ENCODE measurements at places on chromosomes 13 and 19.

DNA sequence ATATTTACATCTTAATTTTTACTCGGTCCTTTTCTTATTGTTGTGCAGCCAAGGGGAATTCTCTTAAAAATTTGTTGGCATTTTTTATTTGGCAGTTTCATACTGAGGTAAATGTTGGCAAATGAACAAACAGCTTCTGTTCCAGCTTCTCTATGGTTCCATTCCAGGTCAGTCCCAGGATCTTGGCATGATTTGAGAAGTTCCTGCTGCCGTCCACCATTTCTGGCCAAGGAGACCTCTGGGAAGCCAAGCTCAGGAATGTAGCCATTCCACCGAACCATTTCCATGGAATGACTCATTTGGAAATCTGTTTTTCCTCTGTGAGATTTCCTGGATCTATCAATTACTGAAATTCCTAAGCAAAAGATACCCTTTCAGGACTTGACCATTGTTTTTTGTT, 43.9 kb downstream of the SLC10A2 start:
- DNase-seq: no peak

DNA sequence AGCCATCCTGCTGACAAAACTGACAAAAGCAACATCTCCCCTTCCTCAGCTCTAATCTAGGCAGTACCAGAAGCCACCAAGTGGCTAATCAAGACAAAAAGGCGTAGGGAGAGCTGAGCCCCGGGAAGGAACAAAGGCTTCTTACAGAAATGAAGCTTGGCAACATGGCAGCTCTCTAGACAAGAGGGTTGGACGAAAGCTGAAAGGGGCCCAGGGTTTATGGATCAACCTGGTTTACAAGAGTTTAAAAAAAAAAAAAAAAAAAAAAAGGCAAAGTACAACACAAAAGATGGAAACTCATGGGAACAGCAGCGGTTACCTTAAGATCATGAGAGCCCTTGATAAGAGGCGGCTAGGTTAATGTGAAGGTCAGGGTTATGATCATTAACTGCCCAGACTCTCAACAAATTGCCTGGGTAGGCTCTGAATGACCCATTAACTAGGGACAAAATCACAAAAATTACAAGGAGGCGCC, 14.0 kb downstream of the ZC3H4 start:
- no peak for DNase-seq

GRCh38 chr13:30872276-30872594, 33.8 kb upstream of the MEDAG start:
- DNase-seq: no peak

GRCh38 chr13:112114391-112114790, 47.4 kb downstream of the SOX1 start:
- no peak for DNase-seq

GRCh38 chr13:114064450-114065140, 67.8 kb downstream of the RASA3 start:
- no peak for DNase-seq

DNA sequence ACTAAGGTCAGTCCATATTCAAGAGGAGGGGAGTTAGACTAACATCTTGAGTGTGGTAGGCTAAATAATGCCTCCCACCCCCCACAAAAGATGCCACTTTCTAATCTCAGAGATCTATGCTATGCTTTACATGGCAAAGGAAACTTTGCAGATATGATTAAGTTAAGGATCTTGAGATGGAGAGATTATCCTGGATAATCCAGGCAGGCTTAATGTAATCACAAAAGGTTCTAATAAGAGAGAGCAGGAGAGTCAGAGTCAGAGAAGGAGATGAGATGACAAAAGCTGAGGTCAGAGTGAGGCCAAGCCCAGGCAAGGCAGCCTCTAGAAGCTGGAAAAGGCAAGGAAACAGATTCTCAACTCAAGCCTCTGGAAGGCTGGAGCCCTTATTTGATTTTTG, 1011.6 kb downstream of the PCDH9 start:
- DNase-seq: no peak

- peak; percentile 52 for DNase-seq
These were observed 660 bp downstream of the CIC start for GRCh38 chr19:42269478-42270345.

GRCh38 chr13:93477238-93477637, 250.6 kb downstream of the GPC6 start:
- no peak for DNase-seq

DNA sequence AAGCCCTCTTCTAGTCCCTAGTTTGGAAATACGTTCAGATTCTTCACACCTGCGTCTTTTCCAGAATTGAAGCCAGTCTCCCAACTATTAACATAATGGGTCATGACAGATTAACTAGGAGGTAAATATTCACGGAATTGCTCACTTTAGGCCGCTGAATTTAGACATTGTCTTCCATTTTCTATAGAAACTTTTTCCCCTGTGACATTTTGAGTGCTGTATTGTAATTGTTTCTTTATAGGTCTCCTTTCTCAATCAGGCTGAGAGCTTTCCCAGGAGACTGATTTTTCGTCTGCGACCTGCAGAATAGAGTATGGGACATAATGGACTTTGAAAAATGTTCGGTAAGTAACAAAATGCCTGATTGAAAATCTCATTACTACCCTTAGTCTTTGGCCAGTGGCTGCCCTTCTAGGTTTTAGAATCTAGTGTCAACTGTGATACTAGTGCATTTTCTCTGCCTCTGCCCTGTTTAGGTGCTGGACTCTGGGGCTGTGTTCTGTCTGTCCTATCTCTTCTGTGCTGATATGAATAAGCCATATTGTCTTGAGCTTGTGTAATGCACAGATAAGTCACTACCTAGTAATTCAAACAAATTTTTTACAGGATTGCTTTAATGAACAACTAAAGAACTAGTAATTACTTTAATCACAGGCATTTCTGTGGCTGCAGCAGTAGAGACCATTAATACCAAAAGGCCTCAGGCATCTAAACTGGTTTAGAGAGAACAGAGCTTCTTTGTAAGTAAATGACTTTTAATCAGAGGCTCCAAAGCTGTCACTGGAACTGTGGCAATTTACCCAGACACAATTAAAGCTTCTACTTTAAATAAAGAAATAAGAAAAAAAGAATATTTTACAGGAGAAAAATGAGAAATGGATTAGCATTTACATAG, 122.4 kb upstream of the FREM2 start:
- no peak for DNase-seq

DNA sequence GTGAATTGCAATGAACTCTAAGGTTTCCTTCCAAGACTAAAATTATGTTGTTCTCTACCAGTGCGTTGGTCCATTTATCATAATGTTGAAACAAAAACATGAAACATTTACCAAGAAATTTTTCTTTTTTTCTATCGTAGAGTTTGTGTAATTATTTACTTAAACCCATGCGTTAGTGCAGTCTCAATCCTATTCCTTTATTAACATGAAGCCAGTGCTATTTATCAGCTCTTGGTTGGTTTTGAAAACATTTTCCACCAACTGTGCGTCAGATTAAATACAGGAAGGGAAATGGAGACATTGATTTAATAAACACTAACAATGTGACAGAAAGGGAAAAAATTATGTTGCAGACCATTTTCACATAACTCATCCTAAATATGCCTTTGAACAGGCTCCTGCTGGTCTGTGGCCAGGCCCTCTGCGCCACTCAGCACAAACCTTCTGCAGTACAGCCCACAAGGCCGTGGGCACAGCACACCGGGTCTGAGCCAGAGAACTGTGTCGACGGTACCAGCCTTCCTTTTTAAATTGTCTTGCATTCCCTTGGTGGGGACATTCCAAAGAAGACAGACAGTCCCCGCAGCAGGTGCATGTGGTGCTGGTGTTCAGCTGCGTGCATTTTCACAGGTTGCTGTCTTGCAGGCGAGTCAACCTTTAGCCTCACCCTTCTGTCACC, 135.8 kb downstream of the SHISA2 start:
- DNase-seq: no peak

DNA sequence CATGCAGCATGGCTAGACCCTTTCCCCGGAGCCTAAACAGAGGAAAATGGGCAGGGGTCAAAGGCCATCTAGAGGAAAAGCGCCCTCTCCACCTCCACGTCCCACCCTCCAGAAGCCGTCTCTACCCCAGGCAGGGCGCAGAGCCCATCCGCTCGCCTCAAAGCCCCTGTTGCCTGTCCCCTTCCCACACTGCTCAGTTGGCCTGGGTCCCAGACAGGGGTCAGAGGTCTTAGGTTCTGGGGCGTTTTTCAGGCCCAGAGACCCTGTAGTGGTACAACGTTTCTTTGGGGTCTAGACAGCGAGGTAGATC, 285 bp downstream of the TMEM143 start:
- DNase-seq: no peak

DNA sequence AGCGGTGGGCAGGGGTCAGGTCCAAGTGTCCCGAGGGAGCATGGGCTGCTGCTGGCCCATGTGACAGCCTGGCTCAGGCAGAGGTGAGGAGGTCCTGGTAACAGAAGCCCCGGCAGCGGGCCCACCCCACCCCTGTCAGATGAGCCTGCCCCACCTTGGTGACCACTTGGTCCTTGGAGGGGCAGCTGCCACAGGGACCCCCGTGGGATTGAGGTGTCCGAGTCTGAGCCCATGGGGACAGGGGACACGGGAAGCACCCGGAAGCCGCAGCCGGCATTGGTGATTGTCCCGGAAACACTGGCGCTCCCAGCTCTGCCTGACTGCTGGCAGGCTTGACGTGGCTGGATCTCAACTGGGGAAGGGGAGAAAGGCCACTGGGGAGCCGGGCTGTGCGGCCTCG, 149.1 kb downstream of the KDM4B start:
- no peak for DNase-seq

GRCh38 chr13:40383132-40383531, 283.3 kb downstream of the FOXO1 start:
- no peak for DNase-seq

DNA sequence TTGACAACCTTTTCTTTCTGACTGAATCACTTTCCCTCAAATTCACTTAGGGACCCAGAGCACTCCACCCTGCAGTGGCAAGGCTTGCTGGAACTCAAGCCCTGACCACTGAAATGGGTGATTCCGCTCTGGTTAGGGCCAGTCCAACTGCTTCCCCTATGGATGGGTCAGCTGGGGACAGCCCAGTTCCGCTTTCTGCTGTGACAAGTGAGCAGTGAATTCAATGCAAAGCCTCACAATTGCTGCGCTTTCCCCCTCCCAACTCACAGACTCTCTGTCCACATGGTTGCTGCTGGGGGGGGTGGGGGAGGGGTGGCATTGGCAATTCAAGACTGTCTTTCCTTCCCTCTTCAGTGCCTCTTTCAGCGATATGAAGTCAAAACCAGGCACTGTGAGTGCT, 18.7 kb downstream of the CD70 start:
- peak; percentile 57 for DNase-seq

- no peak for DNase-seq
These were observed 13.6 kb upstream of the SERP2 start for GRCh38 chr13:44359983-44360375.

DNA sequence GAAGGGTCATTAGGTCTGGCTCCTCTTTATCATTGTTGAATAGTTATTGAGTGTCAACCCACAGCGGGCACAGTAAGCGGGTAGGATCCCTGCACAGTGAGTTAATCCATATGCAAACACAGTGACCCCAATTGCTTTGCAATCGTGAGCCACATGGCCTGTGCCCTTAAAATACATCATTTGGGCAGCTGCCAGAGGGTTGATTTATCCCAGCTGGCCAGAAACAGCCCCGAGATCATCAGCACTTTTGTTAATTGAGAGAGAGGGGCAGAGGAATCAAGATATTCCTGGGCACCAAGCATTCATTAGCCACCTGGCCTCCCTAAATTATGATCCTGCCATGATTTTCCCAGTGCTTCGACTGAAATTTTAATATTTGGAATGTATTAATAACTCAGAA, 9.8 kb upstream of the CNMD start:
- no peak for DNase-seq

- DNase-seq: no peak
These were observed 2.9 kb downstream of the NOTCH3 start for GRCh38 chr19:15197942-15198341.

DNA sequence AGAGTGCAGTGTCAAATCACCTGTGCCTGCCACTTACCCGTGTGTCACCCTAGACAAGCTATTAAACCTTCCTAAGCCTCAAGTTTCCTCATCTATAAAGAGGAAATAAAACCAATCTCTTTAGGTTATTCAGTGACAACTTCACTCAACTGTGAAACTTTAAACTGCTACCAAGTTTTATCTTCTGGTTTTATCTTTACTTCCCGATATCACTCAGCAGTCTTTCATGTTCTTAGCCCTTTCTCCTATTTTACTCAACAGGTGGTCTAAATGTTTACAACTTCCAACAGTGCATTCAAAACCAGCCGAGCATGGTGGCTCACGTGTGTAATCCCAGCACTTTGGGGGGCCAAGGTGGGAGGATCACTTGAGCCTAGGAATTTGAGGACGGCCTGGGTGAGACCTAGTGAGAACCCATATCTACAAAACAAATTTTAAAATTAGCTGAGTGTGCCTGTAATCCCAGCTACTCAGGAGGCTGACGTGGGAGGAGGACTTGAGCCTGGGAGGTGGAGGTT, 59.6 kb downstream of the GPALPP1 start:
- no peak for DNase-seq

- DNase-seq: peak; percentile 67
These were observed 3.0 kb downstream of the ZC3H4 start for GRCh38 chr19:47110521-47111005.

- DNase-seq: no peak
These were observed 176.9 kb downstream of the KDM4B start for GRCh38 chr19:5145521-5146511.

- peak; percentile 81 for DNase-seq
These were observed at the start of gene B3GNT8 for GRCh38 chr19:41426952-41427646. TSS of gene B3GNT8 (minus strand) at chr19:41427374. CDS start at chr19:41426778, 596 bp downstream.

- DNase-seq: no peak
These were observed 267.9 kb downstream of the LMO7 start for GRCh38 chr13:75904012-75904411.

DNA sequence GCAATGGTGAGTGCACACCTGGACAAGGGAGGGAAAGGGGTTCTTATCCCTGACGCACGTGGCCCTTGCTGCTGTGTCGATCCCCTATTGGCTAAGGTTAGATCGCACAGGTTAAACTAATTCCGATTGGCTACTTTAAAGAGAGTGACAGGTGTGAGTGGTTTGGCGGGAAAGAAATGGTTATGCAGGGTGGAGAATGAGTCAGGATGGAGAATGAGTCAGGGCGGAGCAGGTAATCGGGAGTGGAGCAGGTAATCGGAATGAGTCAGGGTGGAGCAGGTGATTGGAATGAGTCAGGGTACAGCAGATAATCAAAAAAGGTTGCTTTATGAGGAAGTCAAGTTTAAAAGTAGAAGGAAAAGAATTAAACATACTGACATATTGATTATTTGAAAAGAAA, 24.4 kb upstream of the SIAH3 start:
- no peak for DNase-seq

DNA sequence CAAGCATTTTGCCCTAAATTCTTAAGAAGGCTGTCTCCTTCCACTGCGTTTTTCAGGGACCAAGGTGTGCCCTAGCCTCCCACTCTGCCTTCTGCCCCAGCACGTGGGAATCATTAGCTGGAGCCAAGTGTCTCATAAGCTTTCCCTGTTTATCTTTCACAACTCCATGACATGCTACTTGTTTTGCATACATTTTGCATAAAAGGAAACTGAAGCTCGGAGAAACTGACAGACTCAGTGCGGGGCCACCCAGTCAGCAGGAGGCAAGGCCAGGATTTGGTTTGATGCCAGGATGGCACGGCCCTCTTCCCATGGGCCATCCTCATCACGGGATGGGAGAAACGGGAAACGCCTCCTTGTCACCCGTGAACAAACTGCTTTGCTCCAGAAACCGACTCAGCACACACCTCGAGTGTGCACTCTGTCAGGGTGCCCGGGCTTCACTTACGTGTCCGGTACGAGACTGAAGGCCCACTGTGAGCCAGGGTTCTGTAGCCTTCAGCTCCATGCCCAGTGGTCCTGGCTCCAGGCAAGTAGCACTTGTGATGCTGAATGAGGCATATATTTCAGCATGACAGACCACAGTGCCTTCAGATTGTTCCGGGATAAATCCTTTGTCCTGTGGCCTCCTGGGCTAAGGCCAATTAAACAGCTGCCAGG, 9.6 kb downstream of the CEBPA start:
- no peak for DNase-seq
